ENCODE measurements at places on chromosomes 16 and 17.

- peak; percentile 53 for DNase-seq
These were observed at the start of gene NTN1 for GRCh38 chr17:9021158-9021991. NTN1 (plus strand) TSS chr17:9021510; CDS start chr17:9022374, 864 bp downstream.

GRCh38 chr16:56355786-56356275, 69.5 kb downstream of the AMFR start:
- no peak for DNase-seq

- peak; percentile 54 for DNase-seq
These were observed 263.8 kb downstream of the HS3ST3A1 start for GRCh38 chr17:13337864-13338371.

- DNase-seq: peak; percentile 39
These were observed 1.4 kb upstream of the KANSL1 start for GRCh38 chr17:46194393-46195216.

DNA sequence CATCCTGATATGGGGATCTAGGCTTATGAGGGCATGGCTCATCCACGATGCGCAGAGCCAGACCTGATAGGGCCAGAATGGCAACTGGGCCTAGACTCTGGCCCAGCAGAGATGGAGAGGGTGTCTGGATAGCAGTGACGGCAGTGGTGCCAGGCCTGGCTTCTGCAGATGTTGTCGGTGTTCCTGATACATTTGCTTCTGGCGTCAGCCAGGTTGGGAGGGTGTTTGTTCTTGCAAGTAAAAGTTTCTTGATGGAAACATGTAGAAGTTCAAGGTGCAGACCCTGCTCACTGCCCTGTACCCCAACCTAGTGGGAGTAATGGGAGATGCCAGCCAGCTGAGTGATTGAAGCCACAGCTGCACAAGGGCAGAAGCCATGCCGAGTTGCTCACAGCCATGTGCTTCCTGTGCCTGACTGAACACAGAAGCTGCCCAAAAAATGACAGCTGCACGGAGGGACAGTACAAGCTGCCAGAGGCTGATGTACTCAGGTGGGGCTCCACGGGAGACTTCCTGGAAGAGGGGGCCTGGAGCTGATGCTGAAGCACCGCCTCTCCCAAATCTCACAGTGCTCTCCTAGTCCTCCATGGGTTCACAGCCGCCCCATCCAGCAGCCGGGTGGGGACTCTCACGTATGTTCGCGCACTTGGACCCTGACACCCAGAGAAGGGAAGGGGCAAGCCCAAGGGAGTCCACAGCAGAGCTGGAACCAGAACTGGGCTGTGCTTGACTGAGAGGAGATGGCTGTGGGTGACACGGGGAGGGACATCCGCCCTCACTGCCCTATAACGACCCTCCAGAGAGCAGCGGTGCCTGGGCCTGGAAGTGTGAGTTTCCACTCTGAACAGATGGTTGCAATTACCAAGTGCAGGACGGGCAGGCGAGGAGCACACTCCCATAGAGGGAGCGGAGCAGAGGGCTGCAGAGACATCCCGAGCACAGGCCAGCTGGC, 78.7 kb downstream of the N4BP1 start:
- peak; percentile 82 for DNase-seq

DNA sequence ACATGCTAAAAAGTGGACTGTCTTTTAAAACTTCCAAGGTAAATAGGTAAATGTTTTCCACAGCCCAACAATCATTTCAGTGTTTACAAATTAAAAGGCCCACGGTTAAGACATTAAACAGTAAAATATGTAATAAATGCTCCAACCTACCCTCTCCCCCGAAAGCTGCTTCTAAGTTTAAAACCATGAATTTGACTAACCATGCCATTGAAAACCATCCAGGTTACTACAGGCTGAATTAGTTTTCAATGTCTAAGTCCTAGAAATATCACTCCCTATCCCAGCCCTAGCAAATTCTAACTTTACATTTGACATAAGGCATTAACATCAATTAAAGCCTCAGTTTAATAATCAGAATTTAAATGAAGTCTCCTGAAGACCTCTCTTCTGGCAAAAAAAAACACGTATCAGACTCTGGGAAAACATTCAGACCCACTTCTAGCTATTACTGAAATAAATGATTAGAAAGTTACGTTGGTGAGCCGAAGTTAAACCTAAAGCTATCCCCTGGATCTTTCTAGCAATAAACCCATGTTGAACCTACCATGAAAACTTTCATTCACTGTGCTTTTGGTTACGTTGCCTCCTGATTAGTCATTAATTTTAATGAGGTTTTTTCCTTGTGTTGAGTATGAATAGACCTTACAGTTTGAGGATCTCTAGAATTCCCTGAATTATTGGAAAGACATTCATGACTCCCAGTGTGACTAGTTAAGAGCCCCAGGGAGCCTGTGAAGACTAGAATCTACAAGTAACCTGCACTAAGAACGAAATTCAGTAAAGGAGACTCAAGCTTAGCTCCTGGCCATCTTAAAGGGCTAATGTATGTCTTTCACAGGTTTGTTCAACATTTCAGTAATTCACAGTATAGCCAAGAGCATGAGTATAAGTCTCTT, 1.7 kb upstream of the POLG2 start:
- DNase-seq: no peak

DNA sequence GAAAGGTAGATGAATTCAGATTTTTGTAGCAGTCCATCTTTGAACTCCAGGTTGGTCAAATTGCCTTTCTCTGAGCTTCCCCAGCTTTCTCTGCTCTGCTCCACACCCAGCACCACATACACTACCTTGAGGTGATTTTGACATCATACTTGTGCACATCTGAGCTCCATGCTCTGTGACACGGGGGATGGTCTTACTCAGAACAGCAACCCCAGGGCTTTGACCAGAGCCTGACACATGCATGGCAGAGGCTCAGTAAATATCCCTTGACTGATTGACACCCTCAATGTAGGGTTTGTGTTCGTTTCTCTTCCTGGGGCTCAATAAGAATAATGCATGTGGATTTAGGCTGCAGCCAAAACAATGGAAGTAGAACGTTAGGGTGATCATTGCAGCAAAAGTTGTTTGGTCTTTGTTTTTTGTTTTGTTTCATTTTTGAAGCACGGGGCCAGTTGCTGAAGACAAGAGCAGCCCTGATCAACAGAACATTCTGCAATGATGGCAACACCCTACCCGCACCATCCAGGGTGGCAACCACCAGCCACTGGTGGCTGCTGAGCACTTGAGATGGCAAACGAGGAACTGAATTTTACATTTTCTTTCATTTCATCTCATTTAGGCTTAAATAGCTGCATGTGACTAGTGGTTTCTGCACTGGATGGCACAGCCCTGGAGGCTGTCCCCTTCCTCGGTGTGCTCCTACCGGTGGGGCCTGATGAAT, 224.8 kb upstream of the TNRC6C start:
- no peak for DNase-seq

DNA sequence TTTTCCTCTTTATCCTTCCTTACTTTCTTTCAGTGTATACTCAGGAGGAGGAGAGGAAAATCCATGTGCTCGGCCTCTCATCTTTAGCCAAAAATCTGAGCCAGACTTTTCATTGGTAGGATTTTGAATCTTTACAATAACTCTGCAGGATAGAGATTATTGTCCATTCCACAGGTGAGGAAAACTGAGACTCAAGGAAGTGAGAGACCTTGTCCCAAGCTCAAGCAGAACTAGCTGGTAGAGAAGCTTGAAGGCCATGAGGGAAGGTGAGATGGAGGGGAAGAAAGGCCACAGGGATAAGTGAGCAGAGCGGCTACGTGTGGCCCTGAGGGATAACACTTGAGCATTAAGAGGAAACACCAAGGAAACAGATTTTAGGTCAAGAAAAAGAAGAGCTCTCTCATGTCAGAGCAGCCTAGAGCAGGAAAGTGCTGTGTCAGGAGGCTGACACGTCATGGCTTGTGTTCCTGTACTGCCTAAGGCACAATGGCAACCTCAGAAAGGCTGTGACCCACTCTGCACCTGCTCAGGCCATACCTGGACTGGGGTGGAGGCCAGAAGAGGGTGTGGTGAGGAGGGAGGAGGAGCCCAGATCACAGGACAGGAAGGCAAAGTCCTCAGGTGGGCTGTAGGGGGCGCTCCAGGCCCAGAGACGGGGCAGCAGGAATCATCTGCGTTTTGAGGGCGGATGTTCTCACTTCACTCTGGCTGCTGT, 11.9 kb downstream of the MT4 start:
- no peak for DNase-seq

- DNase-seq: no peak
These were observed 66.8 kb downstream of the C16orf78 start for GRCh38 chr16:49440156-49441065.

DNA sequence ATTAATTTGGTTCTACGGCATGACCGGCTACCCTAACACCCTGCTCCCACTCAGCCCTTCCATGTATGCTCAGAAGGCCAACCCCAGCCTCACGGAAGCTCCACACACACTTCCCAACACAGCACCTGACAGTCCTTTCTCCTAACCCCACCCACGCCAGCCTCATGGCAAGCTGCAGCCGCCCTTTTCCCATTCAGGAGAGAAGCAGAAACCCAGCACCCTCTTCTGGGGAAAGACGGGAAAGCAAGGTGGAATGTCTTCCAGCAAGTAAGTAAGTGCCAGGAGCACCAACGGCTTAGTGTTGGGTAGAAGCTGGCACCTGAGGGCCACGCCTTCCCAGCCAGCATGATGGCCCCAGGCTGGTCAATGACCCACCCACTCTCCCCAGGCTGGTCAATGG, 32.1 kb downstream of the ABR start:
- no peak for DNase-seq

DNA sequence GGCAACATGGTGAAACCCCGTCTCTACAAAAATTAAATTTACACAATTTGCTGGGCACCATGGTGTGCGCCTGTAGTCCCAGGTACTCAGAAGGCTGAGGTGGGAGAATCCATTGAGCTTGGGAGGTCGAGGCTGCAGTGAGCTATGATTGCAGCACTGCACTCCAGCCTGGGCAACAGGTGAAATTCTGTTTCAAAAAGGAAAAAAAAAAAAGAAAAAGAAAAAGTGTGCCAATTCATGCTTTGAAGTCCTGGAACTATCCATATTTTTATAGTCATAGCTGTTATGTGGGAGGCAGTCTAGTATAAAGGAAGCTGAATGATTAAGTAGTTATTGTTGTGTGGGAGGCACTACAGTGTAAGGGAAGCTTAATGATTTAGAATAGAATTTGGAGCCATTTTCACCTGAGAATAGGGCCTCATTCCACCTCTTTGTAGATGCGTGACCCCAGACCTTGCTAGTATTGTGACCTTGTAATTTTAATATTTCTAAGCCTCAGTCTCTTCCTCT, 31.6 kb downstream of the IQCK start:
- DNase-seq: no peak

GRCh38 chr16:47774661-47775060, 313.5 kb downstream of the PHKB start:
- no peak for DNase-seq

- DNase-seq: no peak
These were observed 2.9 kb downstream of the ZNF750 start for GRCh38 chr17:82836823-82837357.

GRCh38 chr16:83669456-83669855, 138.3 kb upstream of the HSBP1 start:
- DNase-seq: no peak

- DNase-seq: no peak
These were observed 81.2 kb downstream of the CYB561 start for GRCh38 chr17:63364944-63365343.

- DNase-seq: no peak
These were observed 8.6 kb upstream of the NUDT16L1 start for GRCh38 chr16:4684763-4685162.

DNA sequence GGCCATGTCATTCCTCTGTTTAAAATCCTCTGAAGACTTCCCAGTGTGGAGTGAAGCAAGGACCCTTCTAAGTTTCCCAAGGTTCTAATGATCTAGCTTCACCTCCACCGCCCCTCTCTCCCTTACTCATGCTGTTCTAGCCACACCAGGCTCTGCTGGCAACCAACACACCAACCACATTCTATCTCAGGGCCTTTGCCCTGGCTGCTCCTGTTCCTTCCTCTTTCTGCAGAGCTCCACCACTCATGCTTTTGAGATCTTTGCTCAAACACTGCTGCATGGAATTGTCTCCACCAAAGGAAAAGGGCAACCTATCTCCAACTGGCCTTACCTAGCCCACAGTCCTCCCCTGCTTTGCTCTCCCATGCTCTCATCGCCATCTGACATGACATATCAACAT, 128.7 kb downstream of the XYLT1 start:
- no peak for DNase-seq

DNA sequence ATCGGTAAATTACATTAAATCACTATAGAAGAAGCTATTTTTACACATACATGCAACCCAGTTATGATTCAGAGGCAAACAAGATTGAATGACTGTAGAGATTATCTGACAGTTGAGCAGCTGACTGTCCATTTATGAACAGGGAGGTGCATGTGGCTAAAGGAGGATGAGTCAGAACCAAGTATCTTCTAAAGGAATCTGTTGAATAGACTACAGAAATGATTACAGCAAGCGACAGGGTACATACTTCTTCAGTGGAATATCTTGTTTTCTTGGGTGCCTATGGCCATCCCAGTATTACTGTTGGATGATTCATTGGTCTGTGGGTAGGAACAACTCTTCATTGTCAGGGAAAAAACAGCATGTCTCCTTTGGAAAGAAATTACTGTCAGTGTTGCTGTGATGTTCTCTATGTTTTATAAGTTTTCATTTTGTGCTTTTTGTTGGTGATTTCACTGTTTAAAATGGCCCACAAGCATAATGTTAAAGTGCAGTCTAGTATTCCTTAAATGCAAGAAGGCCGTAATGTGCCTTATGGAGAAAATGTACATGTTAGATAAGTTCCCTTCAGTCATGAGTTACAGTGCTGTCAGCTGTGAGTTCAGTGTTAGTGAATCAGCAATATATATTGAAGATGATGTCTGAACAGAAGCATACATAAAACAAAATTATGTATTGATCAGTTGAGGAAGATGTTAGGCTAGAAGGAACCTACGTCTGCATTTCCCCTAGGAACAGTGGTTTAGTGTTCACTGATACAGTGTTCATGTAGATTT, 27.0 kb downstream of the CBFB start:
- no peak for DNase-seq

- DNase-seq: no peak
These were observed 55.5 kb upstream of the DLX4 start for GRCh38 chr17:49913226-49914095.

DNA sequence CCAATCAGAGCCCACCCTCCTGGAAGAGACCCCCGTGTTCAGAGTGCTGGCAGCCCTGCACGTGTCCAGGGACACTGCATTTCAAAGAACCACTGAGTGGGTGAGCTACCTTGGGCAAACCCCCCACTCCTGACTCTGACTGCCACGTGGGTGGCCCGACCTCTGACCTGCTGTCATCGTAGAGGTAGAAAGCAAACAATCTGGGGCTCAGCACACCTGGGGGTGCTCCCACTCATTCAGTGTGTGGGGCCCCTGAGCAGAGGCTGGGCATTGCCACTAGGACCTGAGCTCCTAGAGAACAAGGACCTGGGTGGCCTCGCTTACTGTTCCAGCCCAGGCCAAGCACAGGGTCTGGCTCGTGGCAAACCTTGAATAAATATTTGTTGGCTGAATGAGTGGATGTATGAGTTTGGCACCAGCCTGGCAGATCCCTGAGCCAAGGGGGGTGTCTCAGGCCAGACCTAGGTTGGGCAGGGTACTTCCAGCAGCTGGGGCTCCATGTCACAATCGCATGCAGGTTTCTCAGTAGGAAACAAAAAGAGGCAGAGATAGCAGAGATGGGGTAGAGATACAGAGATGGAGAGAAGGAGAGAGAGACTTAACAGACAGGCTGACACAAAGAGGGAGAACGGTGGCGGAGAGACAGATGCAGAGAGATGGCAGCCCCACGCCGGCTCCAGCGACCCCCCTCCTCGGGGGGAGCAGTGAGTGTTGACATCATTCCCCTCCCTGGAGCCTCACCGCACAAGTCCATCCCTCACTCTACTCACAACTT, 5.4 kb upstream of the DRC7 start:
- no peak for DNase-seq
